ENCODE measurements at places on chromosomes 12 and 14. TPM values are rescaled to one million over a fixed set of nuclear protein-coding genes. Genes with fewer than 3 reads are reported as not detected.

Gene IQSEC3
- not detected for polyA plus RNA-seq

Gene ASCL4
- polyA plus RNA-seq, result not detected

Gene GYS2
- not detected for polyA plus RNA-seq

Gene SLC48A1
- polyA plus RNA-seq, result 12.0 TPM

Gene RNFT2
- polyA plus RNA-seq, result 2.0 TPM

Gene GPRC5D
- polyA plus RNA-seq, result not detected

Gene ARHGEF25
- polyA plus RNA-seq, result 1.4 TPM

Gene ZFHX2
- 0.33 TPM for polyA plus RNA-seq

Gene ZC2HC1C
- polyA plus RNA-seq, result 0.94 TPM

Gene POTEM
- polyA plus RNA-seq, result not detected

Gene RPS6KA5
- 0.36 TPM for polyA plus RNA-seq

Gene KRT77
- not detected for polyA plus RNA-seq

Gene PPP1R36
- 0.41 TPM for polyA plus RNA-seq

Gene PAPLN
- 1.2 TPM for polyA plus RNA-seq

Gene CLEC1B
- polyA plus RNA-seq, result not detected

Gene PPM1H
- not detected for polyA plus RNA-seq

Gene EIF2S3B
- 1.1 TPM for polyA plus RNA-seq

Gene SMIM41
- not detected for polyA plus RNA-seq

Gene RNASE7
- 6.8 TPM for polyA plus RNA-seq

Gene SEL1L
- 5.6 TPM for polyA plus RNA-seq

Gene EVL
- polyA plus RNA-seq, result 20.6 TPM

Gene CCDC38
- polyA plus RNA-seq, result not detected

Gene CD4
- polyA plus RNA-seq, result not detected

Gene OR6C2
- polyA plus RNA-seq, result not detected

Gene KSR2
- under 0.01 TPM for polyA plus RNA-seq

Gene BCL11B
- polyA plus RNA-seq, result 3.8 TPM

Gene IFNG
- polyA plus RNA-seq, result not detected

Gene SERPINA5
- polyA plus RNA-seq, result not detected

Gene LMNTD1
- polyA plus RNA-seq, result not detected

Gene IFT81
- 4.6 TPM for polyA plus RNA-seq

Gene CCDC196
- not detected for polyA plus RNA-seq

Gene TDRD9
- 0.26 TPM for polyA plus RNA-seq

Gene PRB2
- not detected for polyA plus RNA-seq

Gene RHEBL1
- polyA plus RNA-seq, result 6.3 TPM

Gene CHST11
- 12.4 TPM for polyA plus RNA-seq

Gene FOXA1
- polyA plus RNA-seq, result not detected

Gene FGF6
- polyA plus RNA-seq, result not detected

Gene NYNRIN
- 4.7 TPM for polyA plus RNA-seq

Gene CDK2
- 39.4 TPM for polyA plus RNA-seq

Gene LRRIQ1
- 0.35 TPM for polyA plus RNA-seq

Gene TCL1B
- not detected for polyA plus RNA-seq

Gene PZP
- not detected for polyA plus RNA-seq

Gene TAS2R31
- polyA plus RNA-seq, result not detected

Gene LTBP2
- polyA plus RNA-seq, result 26.5 TPM

Gene HOXC13
- 7.1 TPM for polyA plus RNA-seq

Gene AACS
- 40.5 TPM for polyA plus RNA-seq

Gene KLRC2
- polyA plus RNA-seq, result not detected

Gene RD3L
- not detected for polyA plus RNA-seq

Gene GRIP1
- polyA plus RNA-seq, result 0.44 TPM

Gene L2HGDH
- polyA plus RNA-seq, result 3.7 TPM

Gene TMEM30B
- 9.5 TPM for polyA plus RNA-seq
